Esophagus squamous epithelium (tissue), 5 donors: ENCODE measurements at places on chromosomes 4 and X. TPM values are rescaled to one million over a fixed set of nuclear protein-coding genes. Genes with fewer than 3 reads are reported as not detected.

TNMD gene
- total RNA-seq, result not detected

GRCh38 chr4:47287735-47288134, 175.8 kb downstream of the COMMD8 start:
- DNase-seq, result no peak

- DNase-seq, result no peak
Measured at GRCh38 chrX:100979881-100980607, 10.5 kb downstream of the ARL13A start.

GRCh38 chr4:24794916-24795665, at the start of gene SOD3:
Gene SOD3, plus strand, starts transcription at chr4:24795573. Its CDS starts 3,949 bp downstream, at chr4:24799522.
- no peak for DNase-seq

DNA sequence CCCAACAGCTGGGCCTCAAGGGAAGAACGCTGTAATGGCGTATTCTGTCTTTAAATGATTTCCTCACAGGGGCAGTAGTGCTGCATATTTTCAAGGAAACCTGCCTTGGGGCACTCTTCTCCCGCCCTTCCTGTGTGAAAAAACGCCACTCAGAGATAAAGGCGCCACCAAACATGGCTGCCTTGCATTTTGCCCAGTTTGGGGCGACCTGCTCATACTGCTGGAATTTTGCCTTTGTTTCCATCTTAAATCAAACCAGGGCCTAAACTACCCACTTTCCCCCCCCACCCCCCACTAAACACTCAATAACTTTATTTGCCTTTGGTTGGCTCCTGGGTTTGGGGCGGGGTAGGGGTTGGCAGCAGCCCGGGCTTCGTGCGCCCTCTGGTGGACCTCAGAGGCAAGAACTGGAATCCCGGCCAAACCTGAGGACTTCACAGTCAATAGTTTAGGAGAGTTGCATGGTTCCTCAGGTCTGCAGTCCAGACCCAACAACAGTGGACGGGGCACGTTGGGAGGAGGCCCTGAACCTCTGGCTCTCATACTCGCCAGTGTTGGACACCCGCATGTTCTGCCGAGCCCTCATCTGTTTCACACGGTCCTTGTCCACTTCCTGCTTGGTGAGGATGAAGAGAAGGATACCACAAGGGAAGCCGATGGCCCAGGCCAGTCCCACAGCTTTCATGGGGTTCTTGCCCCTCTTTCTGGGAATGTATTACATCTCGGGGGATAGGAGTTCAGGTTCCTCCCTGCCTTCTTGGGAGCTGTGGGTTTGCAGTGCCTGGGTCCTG, 220.1 kb upstream of the STK26 start:
- peak; percentile 18 for DNase-seq
